ENCODE measurements at places on chromosomes 16 and 17. TPM values are rescaled to one million over a fixed set of nuclear protein-coding genes. Genes with fewer than 3 reads are reported as not detected.

LITAF gene
- 1,086 TPM for polyA plus RNA-seq

NF1 gene
- polyA plus RNA-seq, result 3.5 TPM

RAP1GAP2 gene
- 2.5 TPM for polyA plus RNA-seq

PDPR gene
- 17.0 TPM for polyA plus RNA-seq
